ENCODE measurements at places on chromosomes 6 and 20.

DNA sequence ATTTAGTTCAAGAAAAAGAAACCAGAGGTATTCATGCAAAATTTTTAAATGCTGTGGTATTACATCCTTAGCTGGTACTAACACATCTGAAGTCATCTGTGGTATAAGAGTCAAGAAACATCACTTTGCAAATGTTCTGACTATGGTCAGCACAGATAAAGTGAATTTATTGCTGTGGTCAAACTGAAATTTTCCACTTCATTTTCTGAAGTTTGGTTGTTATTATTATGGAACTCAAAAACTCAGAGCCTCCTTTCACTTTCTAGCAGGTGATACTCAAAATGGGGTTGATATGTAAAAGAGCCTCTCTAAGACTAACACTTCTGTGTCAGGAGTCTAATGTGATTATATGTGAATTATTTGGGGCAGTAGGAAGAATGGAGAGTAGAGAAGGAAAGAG lies 257.8 kb downstream of the RNGTT start:
- no peak for DNase-seq

GRCh38 chr6:157610451-157610999 lies 212.5 kb upstream of the SNX9 start:
- no peak for DNase-seq

DNA sequence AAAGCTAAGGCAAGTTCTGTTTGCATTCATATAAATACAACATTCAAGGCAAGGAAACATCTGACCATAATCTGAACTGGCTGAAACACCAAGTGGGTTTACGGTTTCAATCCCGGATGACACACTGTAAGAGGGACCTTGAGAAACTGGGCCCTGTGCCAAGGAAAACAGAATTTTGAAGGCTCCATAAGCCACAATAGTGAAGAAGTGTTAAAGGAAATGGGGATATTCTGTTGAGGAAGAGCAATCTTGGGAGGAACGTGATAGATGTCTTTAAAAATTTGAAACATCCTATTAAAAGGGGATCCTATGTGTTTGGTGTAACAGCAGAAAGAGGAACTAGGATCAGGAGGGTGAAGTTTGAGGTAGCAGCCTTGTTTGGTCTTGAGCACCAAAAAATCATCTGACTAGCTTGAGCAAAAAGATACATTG lies 82.4 kb upstream of the TAB2 start:
- DNase-seq: no peak

- no peak for DNase-seq
Observed at GRCh38 chr6:137734005-137734874, 132.8 kb upstream of the TNFAIP3 start.

DNA sequence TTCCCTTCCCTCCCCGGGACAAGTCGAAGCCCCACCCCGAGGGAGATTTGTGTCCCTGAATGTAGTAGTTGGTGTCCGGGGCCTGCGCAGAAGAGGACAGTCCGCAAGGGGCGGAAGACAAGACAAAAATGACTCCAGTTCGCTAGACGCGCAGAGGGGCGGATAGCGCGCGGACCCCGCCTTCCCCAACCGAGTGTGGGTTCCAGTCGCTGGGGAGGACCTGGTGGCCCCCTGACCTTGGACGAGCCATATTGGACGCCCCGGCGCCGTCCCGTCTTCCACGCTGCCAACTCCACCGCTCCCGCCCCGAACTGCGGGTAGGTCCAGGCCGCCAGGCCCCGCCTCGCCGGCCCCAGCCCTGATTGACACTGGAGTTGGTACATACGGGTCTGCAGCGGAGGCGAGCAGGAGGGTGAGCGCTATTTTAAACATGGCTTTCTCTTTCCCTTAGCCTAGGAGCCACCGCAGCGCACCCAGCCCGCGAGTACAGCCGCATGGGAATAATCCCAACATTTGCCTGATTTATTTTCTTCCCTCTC lies 802 bp downstream of the HMGN3 start:
- peak; percentile 43 for DNase-seq

DNA sequence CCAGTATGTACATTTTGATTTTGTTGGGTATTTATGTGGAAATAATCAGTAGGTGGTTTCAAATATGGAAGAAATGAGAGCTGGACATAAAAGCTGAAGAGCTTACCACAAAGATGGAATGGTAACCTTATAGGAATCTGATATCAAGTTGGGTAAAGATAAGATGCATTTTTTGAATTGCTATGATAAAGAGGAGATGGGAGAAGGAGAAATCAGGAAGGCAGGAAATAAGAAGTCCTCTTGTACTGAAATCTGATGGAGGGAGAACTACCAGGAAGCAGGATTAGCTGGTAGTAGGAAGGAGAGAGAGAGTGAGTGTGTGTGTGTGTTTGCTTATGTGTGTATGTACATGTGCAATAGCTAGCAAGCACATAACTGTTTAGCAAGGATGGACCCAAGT lies 468.4 kb downstream of the PHF3 start:
- no peak for DNase-seq

DNA sequence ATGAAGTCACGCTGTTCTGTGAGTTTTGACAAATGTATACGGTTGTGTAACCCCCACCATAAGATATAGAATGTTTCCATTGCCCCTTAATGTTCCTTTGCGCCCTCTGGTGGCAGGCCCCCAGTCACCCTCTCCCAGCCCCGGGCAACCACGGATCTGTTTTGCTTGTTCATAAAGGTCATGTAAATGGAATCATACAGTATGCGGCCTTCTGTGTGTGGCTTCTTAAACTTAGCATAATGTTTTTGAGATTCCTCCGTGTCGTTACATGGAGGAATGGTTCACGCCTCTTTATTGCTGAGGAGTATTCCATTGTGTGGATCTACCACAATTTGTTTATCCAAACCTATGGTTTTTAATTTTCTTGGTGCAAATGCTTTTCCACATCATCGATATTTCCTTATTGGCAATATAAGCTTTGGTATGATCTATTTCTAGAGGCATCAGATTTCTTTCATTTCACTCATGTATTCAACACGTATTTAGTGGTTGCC lies 28.4 kb downstream of the LYRM2 start:
- peak; percentile 62 for DNase-seq

DNA sequence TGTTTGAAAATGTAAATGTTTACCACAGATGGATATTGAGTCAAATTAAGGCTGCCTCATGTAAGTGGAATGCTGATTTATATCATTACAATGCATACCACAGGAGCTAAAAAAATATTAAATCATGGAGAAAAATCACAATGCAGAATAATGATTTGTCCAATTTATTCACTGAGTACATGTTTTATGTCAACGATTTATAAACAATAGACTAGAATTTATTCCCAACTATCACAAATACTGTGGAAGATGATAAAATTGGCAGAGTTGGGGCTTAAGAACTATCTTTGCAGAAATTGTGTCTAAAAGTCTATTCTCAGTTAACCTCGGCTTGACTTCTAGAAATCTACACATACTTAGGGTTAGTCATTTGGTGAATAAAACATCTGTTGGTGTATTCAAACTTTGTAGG lies 472.1 kb upstream of the MARCKS start:
- DNase-seq: no peak

DNA sequence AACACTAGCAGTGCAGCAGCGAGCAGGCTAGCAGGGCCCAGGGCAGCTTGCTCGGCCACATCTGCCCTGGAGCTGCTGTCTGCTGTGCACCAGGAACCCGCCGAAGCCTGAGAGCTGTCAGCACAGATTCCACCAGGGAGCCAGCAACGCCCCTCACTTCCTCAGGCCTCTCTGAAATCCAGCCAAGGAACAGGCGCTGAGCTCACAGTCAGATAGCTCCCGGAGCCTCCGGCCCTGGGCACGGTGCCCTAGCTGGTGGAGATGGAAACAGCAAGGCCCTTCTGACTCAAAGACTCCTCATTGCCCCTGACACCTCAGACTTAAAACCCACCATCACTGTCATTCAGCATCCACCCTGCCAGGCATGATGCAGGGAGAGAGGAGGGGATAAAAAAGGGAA lies 839.4 kb downstream of the MAFB start:
- DNase-seq: no peak

GRCh38 chr6:32190911-32191677 lies 1.1 kb upstream of the PBX2 start:
- DNase-seq: no peak
